Bone marrow (tissue), 2 donors: ENCODE measurements at places on chromosomes 4 and X.

DNA sequence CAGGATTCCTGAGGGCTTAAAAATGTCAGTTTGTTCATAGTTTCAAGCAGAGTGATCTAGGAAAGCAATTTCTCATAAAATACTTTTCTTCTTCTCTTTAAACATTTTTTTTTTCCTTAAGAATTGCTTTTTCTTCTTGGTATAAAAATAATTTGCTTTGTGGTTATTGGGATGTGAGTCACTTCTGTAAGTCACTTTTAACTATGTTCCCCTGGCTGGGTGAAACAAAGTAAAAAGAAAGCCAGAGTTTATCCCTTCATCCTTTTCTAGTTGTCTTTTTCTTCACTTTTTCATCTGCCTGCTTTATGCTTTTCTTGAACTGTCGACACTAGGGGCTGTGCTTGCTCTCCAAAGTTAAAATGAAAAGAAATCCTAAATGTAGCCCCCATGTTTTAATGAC lies 33.5 kb downstream of the ARSJ start:
- DNase-seq = no peak

DNA sequence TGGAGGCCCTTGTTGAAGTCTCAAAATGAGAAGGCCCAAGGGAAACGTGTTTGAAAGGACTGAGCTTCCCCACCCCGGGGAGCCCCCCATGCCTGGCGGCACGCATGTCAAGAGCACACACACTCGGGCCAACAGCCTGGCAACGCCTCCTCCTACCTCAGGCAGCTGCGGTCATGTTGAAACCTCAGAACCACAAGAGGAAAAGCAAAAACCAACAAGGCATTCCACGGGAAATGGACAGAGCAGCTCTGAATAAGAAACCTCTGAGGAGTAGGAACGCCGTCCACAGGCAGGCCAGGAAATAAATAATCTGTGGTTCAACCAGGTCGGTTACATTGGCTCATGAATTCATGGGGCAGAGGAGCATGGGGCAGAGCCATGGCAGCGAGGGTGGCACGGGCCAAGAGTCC lies 95.7 kb upstream of the AFAP1 start:
- no peak for DNase-seq

- no peak for DNase-seq
Observed at GRCh38 chr4:48543796-48544195, 53.7 kb downstream of the ZAR1 start.

DNA sequence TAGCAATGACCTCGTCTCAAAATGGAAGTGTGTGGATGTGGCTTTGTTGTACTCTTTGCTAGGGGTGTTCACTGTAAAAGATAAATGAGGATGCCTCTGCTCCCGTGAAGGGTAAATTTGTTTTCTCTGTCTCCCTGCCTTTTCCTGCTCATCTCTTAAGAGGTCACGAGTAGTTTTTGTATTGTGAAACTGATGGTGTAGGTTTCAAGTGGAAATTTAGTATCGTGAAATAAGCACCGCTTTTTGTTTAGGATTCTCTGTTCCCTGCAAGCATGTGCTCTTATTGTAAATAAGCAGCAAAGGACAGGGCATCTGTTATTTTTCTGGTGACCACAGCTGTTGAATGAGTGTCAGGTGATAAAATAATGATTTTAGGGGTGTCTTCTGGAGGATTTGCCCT lies 104.6 kb downstream of the PHEX start:
- DNase-seq = no peak

DNA sequence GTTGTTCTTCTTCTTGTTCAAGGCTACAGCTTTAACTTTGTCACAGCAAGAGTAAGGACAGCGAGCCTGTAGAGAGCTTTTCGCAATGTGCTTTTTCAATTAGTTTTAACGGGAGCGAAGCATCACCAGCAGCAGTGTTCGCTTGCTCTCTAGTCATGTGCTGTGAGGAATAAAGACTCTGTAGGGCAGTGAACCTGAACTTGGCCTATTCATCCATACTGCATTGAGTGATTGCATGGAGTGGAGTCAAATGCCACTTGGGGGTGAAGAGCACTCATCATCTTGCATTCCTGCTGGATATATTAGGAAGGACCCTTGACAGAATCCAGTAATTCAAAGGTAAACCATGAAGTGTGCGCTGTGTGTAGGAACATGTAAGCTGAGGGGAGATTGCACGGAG lies 240.0 kb downstream of the FRMPD4 start:
- DNase-seq = no peak

DNA sequence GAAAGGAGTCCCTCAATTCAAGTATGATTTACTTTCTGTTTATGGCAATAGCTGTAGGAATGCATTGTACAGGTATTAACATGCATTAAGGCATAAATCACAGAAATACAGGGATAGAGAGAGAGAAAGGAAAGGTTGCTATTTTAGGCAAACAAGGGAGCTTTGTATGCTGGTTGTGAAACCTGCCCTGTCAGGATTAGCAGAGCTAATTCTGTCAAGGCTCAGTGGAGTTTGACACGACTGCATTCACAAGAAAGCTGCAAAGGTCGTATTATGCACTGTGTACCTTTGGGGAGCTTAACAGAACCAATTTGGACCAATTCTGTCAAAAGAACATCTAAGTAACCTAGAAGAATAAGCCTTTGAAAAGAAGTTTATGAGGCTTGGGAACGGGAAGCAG lies 239.3 kb downstream of the GRIA2 start:
- no peak for DNase-seq

DNA sequence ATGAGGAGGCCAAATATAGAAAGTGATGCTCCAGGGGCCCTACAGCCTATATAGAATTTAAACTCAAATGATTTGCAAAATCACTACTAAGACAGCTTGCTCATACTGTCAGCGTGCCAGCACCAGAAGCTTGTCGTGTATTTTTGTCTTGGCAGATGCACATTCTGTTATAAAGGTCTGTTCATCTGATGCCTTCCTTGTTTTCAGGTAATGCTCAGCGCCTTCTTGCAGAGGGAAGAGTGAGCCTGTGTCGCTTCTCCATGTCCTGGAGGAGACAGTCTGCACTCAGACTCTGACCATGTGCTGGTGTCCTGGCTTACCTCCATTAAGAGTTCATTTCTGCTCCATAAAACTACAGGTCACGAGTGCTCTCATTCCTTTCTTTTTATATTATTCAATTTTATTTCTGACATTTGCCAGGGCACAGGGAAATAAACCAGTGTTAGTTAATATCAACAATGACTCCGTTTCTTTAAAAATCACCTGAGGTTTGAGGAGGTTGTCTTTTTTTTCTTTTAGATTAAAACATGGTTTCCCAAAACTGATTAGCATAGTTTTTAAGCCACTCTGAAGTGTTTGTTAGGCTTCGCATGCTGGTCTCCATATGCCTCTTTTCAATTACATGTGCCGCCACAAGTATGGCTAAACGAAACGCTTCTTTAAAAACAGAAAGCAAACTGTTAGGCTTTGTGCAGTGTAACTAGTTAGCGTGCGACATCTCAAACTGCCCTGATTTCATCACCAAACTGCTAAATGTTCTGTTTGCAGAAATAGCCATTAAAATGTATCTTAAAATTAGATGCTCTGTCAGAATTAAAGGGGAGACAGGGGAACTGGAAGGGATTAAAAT lies 215.2 kb upstream of the GK2 start:
- DNase-seq = no peak

- DNase-seq = no peak
Observed at GRCh38 chr4:88582493-88582892, 9.8 kb upstream of the HERC3 start.

GRCh38 chrX:41009850-41010846 lies 75.1 kb upstream of the USP9X start:
- DNase-seq = peak; percentile 57

DNA sequence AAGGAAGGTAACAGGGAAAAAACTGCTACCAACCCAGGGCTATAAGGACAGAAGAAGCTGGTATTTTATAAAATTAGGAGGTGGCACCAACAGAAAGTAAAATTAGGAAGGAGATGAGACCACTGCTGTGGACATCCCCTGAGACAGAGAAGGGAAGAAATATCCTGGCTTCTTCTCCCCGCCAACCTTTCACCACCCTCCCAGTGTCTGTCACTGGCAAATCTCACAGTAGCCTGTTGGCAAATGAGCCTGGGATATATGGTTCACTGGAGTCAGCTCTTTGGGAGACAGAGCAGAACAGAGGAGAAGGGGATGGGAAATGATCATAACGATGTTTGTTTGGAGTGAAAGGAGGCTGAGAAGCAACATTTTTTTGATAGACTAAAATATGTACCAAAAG lies 190.9 kb upstream of the PACRGL start:
- DNase-seq = no peak

GRCh38 chr4:688854-689681 lies at the start of gene SLC49A3:
TSS of gene SLC49A3 (minus strand) at chr4:689151. CDS start at chr4:689127, 24 bp downstream.
- peak; percentile 12 for DNase-seq

- no peak for DNase-seq
Observed at GRCh38 chr4:5963611-5964010, 54.6 kb downstream of the C4orf50 start.

DNA sequence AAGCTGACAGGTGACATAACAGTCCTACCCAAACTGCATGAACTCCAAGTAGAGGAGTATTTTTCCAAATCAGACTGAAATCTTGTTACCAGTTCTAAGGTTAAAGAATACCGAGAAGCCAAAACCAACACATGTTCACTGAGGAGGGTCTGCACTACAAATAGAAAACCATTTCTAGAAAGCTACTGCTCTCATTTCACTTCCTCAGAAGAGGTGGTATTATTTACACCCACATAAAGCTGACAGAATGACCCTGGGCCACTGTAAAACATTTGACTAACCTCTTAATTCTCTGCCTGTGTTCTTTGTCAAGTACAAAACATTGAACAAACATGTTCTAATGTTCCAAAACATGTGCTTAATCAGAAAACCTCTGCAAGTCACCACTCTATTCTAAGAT lies 95.8 kb downstream of the IQCM start:
- no peak for DNase-seq

DNA sequence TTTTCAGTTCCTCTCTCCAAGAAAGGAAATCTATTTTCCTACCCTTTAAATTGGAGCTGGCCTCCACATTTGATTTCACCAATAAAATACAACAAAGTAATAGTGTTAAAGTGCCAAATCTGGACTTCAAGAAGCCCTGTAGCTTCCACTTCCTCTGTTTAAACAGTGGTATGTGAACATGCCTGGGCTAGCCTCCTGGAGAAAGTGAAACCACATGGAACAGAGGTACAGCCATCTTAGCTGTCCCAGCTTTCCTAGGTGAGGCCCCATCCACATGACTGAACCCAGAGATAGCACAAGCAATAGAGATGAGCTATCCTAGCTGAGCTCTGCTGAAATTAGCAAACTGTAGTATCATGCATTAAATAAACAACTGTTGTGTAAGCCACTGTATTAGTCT lies 131.8 kb upstream of the VCX start:
- no peak for DNase-seq

DNA sequence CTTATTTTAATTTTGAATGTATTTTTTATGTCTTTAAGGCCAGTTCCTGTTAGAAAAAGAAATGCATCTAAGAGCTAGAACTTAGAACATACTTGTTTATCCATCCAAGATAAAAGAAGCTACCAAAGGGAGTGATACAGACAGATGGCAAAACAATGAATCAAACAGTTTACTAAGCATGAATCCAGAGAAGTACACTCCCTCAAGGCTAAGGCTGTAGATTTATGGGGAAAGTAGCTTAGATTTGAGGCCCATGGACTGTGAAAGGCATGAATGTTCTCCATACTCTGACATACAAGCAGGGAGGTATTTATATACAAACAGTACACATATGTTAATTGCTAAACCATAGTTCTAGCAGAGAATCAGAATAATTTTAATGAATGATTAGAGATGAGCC lies 255.3 kb upstream of the NRK start:
- DNase-seq = no peak

DNA sequence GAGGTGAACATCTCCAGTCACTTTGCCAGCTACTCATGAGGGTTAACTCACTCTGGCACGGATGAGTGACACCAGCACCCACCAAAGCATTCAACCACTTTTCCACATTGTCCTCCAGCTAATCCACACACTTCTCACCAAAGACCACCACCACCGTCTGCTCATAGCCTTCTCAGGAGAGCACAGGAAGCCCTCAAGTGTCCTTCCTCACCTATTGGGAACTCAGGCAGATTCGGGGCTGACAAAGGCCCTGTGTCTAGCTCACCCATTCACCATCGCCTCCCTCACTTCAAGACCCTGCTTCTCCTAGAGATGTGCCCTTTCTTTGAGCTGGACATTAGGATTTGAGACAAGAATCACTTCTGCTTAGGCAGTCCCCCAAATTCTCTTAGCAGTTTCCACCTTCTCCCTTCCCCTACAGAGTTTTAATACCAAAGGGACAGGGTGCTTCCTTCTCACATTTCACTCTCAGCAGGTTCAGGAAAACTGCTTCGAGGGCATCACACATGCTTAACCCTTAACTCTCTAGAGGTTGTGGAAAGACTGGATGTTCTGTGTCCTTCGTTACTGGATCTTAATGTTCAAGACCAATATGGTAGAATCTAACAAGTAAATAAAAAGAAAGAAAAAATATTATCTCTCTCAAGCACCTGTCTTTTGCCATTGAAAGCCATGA lies 11.0 kb downstream of the RXFP1 start:
- DNase-seq = no peak

DNA sequence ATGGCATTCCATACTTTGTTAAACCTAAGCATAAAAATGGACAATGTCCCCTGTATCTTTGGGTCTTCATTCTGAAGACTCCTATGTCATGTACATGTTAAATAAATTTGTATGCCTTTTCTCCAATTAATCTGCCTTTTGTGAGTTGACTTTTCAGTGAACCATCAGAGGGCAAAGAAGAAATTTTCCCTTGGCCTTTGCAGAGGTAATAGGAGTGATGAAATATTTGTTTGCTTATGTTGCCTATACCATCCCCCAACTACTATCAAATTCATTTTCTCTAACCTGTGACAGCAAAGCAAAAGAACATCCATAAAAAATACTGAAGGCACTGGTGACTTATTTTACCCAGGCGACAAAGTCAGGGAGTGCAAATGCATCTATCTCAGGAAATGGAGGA lies 18.2 kb downstream of the NAAA start:
- DNase-seq = no peak

- DNase-seq = no peak
Observed at GRCh38 chr4:42391981-42392380, 5.3 kb upstream of the SHISA3 start.

- DNase-seq = no peak
Observed at GRCh38 chr4:40865696-40866095, 115.9 kb downstream of the NSUN7 start.

GRCh38 chr4:151166636-151167035 lies 67.2 kb downstream of the RPS3A start:
- DNase-seq = no peak

DNA sequence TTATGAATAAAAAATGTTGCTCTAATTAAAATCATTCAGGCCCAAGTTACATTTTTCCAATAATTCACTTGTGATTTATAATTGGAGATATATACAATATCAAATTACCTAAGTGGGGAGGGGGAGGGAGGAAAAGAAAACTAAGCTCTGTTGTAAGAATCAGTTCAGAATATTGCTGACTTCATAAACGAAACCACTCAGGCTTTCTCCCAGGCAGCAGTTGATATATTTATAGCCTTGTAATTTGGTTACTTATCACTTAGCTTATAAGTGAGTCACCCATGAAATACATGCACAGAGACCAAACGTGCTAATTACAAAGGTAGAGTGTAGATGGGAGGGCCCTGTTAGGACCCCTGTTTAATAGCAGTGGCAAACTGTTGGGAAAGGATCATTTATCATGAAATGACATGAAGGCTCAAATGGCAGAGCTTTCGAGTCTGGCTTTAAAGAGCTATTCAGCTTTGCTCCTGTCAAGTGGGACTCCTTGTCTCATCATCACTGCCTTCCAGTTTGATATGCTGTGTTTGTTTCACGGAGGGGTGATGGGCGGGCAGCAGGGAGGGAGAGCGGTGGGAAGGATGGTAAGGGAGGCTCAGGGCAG lies 105.6 kb upstream of the PGRMC2 start:
- no peak for DNase-seq
